Inflammatory macrophage treated with lipopolysaccharide for 4 hours (primary cell): ENCODE measurements at places on chromosomes 6 and 20.

DNA sequence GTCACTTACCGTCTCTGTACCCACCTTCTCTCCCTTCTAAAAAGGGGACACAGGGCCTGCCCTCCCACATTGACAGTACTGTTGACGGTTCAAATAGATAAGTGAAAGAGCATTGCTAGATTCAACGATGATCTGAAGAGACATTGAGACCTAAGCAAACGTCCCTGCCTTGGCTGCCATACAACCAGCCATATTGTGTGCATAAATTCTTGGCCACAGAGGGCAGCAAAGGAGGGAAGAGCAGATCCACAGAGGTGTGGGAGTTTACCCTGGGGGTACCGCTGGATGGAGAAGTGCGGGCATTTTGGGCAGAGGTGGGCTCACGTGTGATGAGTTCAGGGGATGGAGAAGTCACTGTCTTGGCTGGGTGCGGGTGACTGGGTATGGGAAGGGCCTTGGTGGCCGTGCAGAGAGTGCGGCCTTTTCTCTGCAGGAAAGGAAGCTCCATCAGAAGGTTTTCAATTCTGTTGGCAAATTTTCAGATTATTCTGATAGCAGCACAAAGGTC, 85.6 kb downstream of the POPDC3 start:
- no peak for DNase-seq

DNA sequence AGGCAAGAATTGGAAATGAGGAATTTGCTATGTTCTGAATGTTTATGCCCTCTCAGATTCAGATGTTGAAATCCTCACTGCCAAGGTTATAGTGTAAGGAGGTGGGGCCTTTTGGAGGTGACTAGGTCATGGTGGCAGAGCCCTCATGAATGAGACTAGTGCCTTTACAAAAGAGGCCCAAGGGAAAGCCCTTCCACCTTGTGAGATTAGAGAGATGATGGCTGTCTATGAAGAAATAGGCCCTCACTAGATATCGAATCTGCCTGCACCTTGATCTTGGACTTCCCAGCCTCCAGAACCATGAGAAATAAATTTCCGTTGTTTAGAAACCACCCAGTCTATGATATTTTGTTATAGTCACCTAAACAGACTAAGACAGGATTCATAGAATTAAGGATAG, 10.4 kb downstream of the ASIP start:
- DNase-seq, result peak; percentile 22

GRCh38 chr6:17457405-17457804, 64.0 kb downstream of the CAP2 start:
- DNase-seq, result no peak

DNA sequence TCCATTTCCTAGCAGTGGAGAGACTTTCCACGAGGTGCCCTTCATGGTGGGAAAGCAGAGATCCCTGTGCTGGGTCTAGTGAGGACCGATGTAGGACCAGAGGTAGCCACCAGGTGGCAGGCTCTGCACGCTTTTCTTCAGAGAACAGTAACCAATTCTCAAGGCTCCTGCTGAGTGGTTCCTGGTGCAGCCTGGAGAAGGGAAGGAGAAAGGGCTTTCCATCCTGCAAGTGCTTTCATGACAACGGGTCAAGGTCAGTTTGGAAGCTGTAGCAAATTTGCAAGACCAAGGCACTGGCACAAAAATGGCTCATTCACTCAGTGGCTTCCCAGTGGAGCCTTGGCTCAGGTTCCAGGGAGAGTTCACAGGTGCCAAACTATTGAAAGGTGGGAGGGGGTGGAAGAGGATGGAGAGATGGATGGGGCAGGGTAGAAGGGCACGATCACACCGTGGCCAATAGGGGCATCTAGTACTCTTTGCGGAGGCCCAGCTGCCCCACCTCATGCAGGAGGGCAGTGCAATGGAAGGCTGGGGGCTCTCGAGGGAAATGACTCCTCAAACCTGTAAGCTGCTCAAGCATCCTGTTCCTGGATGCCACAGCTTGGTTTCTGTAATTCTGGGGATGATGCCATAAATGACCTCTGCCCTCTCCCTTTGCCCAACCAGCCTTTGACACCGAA, 25.5 kb upstream of the KCNK16 start:
- peak; percentile 49 for DNase-seq

DNA sequence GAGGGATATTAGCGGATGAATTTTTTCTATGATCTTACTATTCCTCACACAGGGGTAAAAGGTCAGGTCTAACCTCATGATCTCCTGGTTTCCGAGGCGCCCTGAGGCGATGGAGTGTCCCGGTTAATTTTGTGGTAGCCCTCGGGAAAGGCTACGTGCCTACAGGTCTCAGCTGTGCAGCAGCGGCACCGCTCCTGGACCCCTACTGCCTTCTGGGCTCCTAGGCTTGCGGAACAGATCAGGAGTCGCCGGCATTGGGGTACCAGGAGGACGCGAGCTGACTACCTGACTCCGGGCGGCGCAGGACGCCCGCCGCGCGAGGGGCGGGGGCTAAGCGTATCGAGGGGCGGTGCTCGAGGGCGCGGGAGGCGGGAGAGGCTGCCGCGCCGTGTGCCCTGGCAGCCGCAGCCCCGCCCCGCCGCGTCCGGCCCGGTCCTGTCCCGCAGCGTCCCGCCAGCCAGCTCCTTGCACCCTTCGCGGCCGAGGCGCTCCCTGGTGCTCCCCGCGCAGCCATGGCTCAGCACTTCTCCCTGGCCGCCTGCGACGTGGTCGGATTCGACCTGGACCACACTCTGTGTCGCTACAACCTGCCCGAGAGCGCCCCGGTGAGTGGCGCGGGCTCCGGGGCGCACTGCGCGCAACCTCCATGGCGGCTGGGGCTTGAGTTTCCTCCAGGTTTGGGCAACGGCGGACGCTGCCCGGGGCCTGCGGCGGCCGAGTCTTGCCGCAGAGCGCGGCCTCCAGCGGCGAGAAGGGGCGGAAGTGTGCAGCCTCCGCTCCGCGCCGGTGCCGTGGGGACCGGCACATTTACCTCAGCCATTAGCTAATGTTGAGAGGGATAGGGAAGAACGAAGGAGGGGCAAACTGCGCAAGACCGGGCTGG, at the start of gene NT5DC1:
Gene NT5DC1, plus strand, starts transcription at position 435 of the 883 bp plus-strand sequence. Its CDS starts 78 bp downstream, at position 513.
- peak; percentile 66 for DNase-seq

DNA sequence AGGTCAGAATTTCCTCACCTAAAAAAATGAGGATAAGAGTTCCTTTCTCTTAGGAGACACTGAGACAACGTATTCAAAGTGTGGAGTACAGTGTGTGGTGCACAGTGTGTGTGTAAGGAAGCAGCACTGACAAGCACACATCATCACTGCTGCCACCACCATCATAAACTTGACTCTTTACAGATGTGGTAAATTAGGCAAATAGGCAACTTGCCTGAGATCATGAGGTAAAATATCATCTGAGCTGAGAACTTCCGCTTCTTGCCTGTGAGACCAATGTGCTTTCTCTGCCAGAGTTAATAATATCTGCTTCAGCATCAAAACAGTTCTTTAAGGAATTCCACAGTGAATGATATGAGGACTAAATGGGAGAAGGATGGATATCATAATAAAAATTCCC, 52.7 kb downstream of the LYRM4 start:
- DNase-seq, result no peak

GRCh38 chr6:167543602-167544497, 219.0 kb downstream of the TTLL2 start:
- no peak for DNase-seq

- no peak for DNase-seq
Observed at GRCh38 chr20:56796345-56796744, 167.2 kb downstream of the TFAP2C start.

GRCh38 chr6:45929421-45930361, 86.0 kb downstream of the CLIC5 start:
- no peak for DNase-seq
